ENCODE measurements at places on chromosomes 11 and 22.

DNA sequence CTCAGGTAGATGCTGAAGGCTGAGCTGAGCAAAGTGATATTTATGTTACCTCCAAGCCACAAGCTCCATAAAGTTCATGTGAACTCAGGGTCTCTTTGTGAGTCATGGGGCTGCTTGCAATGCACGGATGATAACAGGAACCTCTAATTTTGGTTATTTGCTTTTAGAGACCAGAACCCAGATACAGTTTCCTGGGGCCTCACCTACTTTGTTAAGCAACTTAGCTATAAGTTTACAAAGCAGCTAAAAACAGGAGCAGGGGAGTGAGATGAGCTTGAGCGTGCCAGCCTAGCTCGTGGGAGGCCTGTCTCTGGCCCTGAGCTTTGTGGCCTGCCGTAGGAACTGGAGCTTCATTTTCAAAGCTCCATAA, 29.2 kb downstream of the SREBF2 start:
- DNase-seq = no peak

- peak; percentile 74 for DNase-seq
Measured at GRCh38 chr22:44003405-44004103, 20.5 kb upstream of the PARVB start.

DNA sequence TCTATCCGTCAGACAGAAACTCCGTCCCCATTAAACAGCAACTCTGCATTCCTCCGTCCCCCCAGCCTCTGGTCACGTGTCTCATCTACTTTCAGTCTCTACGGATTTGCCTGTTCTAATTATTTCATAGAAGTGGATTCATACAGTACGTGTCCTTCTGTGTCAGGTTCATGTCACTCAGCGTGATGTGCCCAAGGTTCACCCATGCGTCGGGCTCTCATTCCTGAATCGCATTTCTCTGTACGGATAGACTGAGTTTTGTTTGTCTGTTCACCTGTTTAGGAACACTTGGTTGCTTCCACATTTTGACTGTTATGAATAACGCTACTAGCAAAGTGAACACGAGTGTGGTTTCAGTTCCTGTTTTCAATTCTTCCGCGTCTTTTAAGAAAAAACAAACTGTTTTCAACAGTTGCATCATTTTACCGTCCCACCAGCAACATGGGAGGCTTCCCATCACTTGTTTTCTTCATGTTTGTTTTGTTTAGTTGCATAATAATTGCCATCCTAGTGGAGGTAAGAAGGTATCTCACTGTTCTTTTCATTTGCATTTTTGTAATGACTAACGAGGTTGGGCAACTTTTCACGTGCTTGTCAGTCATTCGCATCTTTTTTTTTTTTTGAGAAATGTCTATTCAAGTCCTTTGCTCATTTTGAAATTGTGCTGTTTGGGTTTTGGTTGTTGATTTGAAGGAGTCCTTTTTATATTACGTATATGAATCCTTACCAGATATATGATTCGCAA, 8.9 kb upstream of the NLRP6 start:
- peak; percentile 10 for DNase-seq

DNA sequence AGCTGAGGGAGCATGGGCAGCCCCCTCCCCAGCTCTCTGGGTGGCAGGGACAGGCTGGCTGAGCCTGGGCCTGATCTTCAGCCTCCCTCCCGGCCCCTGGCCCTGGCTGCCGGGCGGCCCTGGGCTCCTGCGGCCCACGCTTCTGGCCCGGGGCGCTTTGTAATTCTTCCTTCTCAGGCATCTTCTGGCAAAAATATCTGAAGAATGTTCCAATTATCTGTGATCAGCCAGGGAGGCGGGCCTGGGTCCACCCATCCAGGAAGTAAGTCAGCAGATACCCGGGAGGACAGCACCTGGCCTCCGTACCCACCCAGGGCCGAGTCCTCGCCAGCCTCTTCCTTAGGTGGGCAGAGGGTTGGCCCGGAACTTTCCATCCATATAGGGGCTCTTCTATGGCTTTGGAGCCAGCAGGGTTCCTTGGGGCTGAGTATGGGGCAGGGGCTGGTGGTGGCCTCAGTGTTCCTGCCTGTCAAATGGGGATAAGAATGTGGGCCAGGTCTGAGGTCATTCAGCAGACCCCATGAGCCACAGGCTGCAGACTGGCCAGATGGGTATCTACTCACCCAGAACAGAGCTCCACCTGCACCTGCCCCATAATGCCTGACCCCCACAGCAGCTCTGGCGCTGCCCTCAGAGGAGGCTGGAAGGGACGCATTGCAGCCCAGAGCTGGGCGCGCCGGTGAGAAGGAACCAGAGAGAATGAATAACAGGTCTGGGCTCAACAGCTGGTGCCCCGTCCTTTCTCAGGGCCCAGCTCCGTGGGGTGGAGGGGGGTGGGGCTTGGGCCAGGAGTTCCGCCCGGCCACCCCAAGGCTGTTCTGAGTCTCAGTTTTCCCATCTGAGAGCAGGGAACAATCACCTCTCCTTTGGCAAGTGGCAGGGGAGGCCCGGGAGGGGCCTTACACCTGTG, 16.2 kb downstream of the WNT7B start:
- DNase-seq = no peak

GRCh38 chr11:129023968-129024676, 81.5 kb upstream of the TP53AIP1 start:
- DNase-seq = peak; percentile 75

GRCh38 chr11:37942081-37942480, 1344.0 kb upstream of the RAG2 start:
- DNase-seq = no peak

DNA sequence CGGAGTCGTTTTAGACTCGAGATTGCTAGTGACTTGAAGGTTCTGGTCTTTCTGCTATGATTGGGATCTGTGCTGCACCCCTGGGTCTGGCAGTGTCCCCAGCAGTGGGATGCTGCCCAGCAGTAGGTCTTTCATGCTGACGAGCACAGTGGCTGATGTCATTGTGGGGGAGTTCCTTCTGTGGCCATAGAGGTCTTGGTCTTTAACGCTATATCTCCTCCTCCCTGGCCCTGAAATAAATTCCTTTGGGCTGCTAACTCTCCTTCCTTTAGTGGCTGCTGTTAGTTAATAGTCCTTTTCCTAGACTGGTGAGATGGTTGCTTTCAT, 136.3 kb downstream of the TEAD1 start:
- no peak for DNase-seq

DNA sequence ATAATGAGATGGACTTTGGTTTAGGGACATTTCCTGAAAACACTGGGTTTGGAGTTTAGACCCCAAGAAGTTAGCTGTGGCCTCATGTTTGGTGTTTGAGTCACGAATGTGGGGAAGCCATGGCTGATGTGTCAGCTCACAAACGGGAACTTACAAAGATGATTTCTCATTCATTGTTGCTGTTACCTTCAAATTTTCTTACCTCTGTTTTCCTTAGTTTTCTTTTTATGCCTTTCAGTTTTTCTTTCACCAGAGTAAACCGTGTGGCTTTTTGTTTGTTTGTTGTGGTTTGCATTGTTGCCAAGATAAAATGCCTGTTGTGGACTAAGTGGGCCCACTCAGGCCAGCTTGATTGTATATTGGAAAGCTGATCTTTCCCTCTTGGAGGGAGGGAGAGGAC, 89.1 kb downstream of the SWAP70 start:
- no peak for DNase-seq

GRCh38 chr11:45285930-45286632, at the start of gene SYT13:
Gene SYT13, minus strand, starts transcription at chr11:45286341. Its CDS starts 134 bp downstream, at chr11:45286207.
- DNase-seq = peak; percentile 92

- DNase-seq = no peak
Measured at GRCh38 chr22:41898645-41899044, 16.2 kb downstream of the SHISA8 start.

GRCh38 chr11:128734103-128734831, 40.4 kb downstream of the FLI1 start:
- no peak for DNase-seq

DNA sequence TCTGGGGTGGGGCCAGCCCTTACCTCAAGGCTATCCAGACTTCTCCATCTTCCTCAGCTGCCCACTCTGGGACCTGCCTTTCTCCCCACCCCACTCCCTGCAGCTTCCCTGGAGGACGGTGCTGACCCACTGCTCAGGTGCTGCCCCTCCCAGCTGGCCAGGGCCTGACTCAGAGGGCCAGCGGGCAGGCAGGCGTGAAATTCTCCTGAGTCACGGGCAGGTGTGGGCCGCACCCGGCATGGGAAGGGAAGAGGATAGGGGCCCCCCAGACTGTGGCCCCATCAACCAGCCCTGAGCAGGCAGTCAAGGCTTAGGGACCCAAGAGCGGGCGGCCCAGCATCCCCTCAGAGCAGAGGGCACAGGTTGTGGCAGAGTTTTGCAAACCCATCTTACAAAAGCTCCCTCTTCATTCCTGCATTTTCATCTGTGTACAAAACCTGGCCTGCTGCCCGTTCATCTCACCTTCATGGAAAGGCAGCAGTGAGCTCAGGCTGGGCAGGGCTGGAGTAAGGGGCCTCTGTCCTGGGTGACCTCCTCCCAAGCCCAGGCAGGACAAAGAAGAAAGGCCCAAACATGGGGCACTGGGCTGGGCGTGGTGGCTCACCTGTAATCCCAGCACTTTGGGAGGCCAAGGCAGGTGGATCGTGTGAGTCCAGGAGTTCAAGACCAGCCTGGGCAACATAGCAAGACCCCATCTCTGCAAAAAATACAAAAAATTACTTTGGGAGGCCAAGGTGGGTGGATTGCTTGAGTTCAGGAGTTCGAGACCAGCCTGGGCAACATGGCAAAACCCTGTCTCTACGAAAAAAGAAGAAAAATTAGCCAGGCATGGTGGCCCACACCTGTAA, 6.1 kb downstream of the RHOD start:
- DNase-seq = no peak

DNA sequence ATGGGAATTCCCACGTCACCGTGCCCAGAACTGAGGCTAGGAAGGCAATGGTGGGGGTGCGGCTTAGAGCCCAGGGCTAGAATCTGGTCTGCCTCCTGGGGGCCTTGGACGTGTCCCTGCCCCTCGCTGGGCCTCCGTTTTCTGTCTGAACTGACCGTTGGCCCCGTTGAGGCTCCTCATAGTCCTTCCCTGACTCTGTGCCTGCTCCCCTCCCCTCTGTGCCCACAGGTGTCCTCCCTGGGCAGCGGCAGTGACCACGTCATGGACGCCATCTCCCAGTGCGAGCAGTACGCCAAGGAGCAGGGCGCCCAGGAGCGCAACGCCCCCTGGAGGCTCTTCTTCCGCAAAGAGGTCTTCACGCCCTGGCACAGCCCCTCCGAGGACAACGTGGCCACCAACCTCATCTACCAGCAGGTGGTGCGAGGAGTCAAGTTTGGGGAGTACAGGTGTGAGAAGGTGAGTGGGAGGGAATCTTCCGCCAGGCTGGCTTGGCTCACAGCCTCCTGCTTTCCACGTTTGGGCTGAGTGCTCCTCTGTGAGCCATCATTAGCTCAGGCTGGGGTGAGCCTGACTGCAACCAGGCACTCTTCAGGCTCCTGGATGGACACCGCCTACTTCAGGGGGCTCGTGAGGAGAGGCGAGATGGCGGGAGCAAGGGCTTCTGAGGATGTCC, 63.9 kb downstream of the MYO7A start:
- DNase-seq = peak; percentile 97

DNA sequence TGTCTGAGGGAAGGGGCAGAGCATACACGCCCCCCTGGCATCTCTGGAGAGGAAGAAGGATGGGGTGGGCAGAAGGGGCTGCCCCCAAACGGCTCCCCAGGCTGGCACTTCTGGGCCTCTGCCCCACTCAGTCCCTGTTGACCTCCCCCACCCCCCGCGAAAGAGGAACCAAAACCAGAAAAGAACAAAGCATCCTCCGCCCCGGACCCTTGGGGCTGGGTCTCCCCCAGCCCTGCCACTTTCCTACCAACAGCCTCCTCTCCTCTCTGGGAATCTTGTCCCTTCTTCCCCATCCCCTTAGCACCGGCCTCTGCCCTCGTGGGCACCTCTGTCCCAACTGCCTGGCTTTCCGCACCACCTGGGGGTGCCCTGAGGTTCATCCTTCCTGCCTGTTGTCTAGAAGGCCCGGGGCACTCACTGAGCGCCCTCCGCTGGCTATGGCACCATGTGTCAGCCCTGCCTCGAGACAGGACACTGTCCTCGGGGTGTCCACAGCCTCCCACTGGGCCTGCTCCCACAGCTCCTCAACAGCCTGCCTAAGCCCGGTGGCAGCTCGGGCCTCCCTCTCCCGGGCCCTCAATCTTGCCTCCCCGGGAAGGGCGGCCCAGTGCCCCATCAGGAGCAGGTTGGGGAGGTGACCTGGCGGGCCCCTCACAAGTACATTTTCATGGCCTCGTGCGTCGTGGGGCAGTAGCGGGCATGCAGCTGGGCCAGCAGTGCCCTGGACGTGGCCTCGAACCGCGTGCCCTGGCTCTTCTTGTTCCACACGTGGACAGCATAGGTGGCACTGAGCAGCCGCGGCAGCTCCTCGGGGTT, 28.2 kb downstream of the A4GALT start:
- no peak for DNase-seq

DNA sequence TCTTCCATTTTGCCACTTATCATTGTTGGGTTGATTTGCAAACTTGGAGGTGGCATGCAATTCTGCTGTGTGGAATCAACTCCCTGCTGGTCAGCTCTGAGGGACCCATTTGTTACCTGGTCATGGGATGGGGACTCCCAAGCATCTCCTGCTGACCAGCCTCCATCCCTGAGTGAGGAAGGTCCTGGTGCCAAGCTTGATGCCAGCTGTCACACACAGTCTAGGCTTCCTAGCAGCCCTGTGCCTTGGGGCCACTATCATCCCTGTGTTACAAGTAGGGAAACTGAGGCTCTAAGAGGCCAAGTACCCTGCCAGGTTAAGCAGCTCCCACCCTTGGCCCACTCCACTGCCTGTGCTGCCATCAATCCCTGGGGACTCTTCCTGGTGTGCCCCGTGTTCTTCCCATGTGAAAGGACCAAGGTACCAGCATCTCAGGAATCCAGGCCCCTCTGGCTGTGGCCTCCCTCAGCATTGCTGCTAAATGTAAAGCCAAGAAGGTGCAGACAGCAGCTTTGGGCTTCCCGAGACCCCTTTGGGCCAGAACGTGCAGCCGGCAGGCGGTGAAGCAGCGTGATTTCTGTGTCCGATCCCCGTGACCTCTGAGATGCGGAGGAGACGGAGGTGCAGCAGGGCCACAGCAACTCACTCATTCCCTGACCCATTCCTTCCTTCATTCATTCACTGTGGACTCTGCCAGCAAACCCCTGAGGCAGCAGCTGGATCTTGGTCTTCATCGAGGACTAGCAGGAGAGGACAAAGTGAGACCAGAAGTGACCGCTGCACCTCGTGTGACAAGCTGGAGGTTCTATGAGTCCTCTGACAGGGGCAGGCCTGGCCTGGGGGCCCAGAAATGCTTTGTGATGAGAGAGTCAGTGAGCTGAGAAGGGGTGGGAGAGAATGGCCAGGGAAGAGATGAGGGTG, 49.7 kb downstream of the MYEOV start:
- DNase-seq = peak; percentile 17

- peak; percentile 72 for DNase-seq
Measured at GRCh38 chr11:62505059-62505439, 41.6 kb downstream of the AHNAK start.

DNA sequence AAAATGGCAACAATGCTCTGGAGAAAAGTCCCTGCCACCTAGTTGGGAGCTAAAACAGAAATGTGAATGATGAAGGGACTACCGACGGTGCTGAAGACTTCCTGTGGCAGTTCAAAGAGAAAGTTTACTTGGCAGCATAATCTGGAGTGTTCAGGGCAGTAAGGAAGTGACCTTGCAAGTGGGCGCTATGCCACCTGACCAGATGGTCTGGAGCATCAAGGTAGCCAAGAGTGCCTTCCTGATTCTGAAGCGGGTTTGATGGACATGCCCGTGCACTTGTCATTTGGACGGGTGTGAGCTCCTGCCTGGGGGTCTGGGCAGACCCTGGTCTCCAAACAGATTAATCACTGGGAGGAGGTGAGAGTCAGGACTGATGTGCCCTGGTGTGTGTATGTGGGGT, 1.8 kb upstream of the SNX19 start:
- DNase-seq = no peak

Measured in H9 (cell line).